ENCODE measurements at places on chromosomes 4 and X.
A peak's percentile ranks its signal among the peaks of the same experiment; 100 is the strongest.

DNA sequence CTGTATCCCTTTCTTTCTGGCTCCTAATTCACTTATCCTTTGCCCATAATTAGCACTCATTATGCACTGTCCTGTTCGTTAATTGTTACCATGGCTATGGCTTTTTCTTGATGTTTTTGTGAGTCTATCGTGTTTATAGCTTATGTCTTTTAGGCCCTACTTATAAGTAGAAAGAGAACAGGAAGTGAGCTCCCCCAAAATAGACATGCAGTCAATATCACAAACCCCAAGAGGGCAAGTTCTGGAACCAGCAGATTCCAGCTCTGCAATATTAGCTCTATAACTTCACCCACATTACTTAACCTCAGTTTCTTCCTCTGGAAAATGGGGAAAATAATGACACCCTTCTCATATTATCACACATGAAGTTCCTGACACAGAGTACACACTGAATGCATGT lies 7.4 kb upstream of the HS3ST1 start:
- DNase-seq, result no peak

DNA sequence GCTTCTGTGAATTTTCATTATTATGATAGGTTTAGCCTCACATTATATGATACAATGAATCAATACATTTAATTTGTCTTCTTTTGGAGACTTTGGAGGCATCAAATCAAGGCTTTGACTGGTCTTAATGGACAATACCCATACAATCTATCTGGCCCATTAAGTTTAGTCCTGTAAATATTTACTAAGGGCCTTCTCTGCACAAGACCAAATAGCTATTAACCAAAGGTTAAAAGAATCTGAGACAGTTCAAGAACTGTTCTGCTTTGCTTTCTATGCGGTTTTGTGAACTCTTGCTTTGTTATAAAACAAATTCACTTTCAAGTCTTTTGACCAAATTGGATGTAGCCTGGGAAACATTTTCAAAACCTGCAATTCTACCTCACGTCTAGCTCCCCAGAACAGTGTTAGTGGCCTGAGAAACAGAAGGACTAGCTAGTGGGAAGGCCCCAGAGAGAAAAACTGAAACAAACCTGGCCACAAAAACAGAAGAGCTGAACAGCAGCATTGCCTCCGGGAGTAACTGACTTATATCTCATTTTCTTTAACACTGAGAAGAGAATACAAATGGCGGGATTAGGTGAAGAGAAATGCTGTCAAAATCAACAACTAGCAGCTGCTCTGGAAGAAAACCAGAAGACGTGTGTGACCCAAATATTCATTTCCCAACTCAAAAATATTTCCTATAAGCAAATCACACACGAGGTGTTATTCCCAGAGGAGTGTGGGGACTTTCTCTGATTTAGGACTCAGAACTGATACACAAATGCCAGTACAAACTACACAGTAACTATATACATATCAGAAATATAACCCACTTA lies 548 bp downstream of the TLR1 start:
- no peak for DNase-seq

- DNase-seq, result no peak
These were observed 11.1 kb downstream of the GTPBP6 start for GRCh38 chrX:307261-308111.

GRCh38 chrX:1493877-1494510 lies 41.3 kb upstream of the ASMTL start:
- DNase-seq, result peak; percentile 57

DNA sequence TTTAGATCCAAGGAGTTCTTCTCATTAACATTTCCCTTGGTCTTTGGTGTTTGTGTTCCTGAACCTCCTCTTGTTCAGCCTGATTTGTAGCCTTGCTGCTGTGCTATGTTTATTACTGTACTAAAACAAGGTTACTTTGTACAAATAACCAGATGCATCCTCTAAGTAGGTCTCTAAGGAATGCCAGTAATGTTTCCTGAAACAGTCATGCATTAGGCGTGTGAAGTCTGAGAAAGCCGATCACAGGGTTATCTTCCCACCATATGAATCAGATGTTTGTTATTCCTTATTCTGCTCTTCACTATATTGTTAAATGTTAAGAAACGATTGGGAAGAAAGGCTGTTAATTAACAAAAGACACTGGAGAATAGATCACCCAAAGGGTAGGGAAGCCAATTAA lies 66.9 kb downstream of the GALNTL6 start:
- no peak for DNase-seq

GRCh38 chrX:135931644-135932487 lies 38.4 kb downstream of the SAGE1 start:
- no peak for DNase-seq

DNA sequence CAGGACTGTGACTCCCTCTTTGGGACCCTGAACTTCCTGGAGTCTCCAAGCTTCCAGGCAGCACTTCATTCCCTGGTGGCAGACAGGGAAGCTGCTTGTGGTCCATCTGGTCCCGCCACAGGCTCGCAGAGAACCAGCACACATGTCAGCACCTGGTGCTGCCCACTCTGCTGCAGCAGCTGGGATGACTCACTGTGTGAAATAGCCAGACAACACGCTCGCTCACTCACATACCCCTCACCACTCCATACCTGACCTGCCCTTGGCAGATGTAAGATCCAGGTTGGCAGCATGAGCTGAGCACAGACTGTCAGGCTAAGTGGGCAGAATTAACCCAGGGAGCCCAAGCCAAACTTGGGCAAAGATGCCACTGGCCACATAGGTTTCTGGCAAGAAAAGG lies 613.5 kb downstream of the PCDH18 start:
- DNase-seq, result no peak

- DNase-seq, result no peak
These were observed 140.5 kb upstream of the RAPGEF2 start for GRCh38 chr4:158962393-158962792.

GRCh38 chrX:10356979-10357378 lies 200.2 kb downstream of the CLCN4 start:
- DNase-seq, result no peak

DNA sequence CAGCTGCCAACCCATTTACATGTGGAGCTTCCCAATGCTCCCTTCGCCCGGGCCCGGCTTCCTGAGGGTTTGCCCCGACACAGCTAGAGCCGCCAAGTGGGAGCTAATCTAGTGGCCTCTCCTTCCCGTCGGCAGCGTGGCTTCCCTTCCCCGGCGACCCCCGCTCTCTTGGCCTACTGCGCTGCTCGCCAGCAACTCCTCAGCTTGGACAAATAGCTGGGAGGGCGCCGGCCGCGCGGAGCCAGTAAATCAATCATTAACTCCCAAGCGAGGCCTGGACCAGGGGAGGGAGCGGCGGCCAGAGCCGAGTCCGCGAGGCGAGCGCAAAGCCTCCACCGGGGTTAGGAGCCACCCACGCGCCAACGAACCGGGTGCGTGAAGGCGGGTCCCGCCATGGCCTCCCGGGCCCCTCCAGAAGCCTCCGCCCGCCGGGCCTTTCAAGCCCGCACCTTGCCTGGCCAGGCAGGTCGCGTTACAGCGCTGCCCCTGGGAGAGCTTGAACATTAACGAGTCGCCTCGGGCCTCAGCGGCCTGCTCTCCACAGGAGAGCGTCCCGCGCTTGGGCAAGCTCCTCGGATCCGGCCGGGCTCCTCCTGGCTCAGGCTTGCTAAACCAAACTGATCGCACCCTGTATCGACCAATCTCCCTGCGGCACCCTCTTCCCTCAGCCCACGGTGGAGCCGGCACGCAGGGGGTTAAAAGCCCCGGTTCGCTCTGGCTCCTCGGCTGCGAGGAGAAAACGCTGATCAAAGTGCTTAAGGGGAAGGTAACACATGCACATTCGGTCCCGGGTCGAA lies 10.6 kb upstream of the BCOR start:
- DNase-seq, result no peak

GRCh38 chrX:111447298-111447697 lies 35.3 kb upstream of the DCX start:
- no peak for DNase-seq

- DNase-seq, result no peak
These were observed 378.4 kb downstream of the ANKRD50 start for GRCh38 chr4:124334119-124334518.

DNA sequence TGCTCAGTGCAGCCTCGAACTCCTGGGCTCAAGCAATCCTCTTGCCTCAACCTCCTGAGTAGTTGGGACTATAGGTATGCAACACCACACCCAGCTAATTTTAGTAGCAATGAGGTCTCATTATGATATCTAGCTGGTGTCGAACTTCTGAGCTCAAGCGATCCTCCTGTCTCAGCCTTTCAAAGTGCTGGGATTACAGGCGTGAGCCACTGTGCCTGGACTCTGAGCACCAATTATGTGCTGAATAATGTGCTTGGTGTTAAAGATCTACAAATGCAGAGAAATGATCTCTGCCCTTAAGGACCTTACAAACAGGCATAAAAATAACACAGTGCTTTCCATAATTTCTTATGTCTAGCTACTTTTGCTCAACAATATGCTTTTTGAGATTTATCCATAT lies 129.0 kb upstream of the CBR4 start:
- DNase-seq, result no peak
